ENCODE measurements at places on chromosomes 3 and 15. TPM values are rescaled to one million over a fixed set of nuclear protein-coding genes. Genes with fewer than 3 reads are reported as not detected.

The MME gene
- 76.7 TPM for total RNA-seq

The DLEC1 gene
- total RNA-seq = 0.19 TPM

The HIGD2B gene
- not detected for total RNA-seq

The PLSCR4 gene
- total RNA-seq = 5.2 TPM

The DBR1 gene
- total RNA-seq = 17.2 TPM

The CLDN18 gene
- not detected for total RNA-seq

The MB21D2 gene
- total RNA-seq = 34.1 TPM

The SLC9C1 gene
- 0.97 TPM for total RNA-seq

The FEZF2 gene
- not detected for total RNA-seq

The C15orf61 gene
- total RNA-seq = 1.8 TPM

The GOLGA6B gene
- total RNA-seq = not detected

The TMEM212 gene
- total RNA-seq = not detected

The KNL1 gene
- 46.2 TPM for total RNA-seq

The GJD2 gene
- 0.27 TPM for total RNA-seq

The EFCC1 gene
- total RNA-seq = not detected

The SLC6A1 gene
- total RNA-seq = 0.28 TPM

The RTP1 gene
- total RNA-seq = 5.9 TPM

The BSN gene
- total RNA-seq = 5.4 TPM

The CFAP91 gene
- 4.9 TPM for total RNA-seq

The FHIT gene
- 9.1 TPM for total RNA-seq

The AGBL1 gene
- total RNA-seq = 0.03 TPM

The C2CD4A gene
- total RNA-seq = 0.19 TPM

The CIP2A gene
- total RNA-seq = 47.8 TPM

The KY gene
- not detected for total RNA-seq

The LRRC31 gene
- not detected for total RNA-seq

The CAMK2N2 gene
- total RNA-seq = 1.5 TPM

The C3orf85 gene
- total RNA-seq = not detected

The SHC4 gene
- 0.21 TPM for total RNA-seq

The PRTG gene
- 2.3 TPM for total RNA-seq

The CSNK1G1 gene
- total RNA-seq = 13.4 TPM

The TMEM158 gene
- 16.9 TPM for total RNA-seq

The ARPP19 gene
- 192 TPM for total RNA-seq

The CD200R1 gene
- total RNA-seq = 0.28 TPM

All from GM23338 (cell line).